ENCODE measurements at places on chromosomes 1 and 21.

DNA sequence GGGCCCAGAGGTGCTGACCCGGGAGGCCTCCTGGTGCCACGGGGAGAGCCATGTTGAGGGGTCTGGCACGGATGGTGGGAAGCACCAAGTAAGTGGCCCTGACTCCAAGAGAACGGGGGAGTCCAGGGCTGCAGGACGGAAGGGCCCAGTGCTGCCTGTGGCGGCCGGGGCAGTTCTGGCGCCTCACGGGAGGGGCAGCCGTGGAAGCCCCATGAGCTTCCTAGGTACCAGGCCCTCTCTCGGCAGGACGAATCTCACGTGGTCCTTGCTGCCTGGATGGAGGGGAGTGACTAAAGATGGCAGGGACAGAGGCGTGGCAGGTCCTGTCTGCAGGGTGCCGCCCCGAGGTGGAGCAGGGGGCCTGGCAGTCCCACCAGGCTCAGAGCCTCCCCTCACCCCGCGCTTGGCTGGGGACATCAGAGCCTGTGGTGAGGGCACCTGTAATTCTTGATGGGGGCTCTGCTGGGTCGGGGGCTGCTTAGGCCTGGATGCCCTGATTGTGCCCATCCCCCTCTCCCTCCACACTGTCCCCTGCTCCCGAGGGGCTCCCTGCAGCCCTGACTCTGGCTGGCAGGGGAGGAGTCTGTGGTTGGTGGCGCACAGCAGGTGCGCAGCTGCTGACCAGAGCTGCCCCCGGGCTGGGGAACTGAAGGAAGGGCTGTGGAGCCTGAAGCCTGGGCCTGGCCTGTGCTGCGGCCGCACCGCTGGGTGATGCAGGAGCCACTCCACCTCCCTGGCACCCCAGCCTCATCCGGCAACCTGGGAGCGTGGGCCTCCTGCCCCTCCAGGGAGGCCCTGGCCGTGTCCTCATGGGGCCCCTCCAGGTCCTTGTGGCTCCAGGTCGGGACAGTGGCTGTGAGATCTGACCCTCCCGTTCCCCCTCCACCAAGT is 31.4 kb downstream of the POFUT2 start:
- DNase-seq: no peak

DNA sequence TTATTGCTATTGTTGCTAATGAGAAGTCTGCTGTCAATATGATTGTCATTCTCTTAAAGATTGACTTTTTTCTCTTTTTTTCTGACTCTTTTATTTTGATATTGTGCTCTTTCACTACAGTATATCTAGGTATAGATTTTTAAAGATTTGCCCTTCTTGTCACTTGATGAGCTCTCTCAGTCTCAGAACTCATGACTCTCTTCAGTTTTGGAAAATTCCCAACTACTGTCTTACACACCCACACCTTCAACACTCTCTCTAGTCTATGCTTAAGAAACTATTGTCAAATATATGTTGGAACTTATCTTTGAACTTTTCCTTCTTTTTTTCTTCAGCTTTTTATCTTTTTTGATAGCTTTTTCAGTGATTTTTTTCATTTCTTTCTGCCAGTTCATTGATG is 50.6 kb downstream of the LMO4 start:
- no peak for DNase-seq

DNA sequence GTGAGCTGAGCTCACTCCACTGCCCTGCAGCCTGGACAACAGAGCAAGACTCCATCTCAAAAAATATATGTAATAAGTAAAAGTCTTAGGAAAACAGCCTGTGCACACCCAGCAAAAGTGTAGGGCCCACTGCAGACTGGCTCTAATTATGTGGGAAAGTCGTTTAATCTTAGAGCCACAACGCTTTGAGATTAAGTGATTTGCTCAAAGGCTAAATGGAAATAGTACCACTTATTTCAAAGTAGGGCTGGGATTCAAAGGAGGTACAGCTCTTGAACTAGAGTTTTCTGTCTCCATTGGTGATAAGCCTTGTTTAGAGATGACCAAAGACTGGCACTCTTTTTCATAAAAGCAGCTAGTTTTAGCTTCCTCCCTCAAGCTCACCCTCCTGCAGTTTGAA is 2.2 kb downstream of the TACSTD2 start:
- no peak for DNase-seq

DNA sequence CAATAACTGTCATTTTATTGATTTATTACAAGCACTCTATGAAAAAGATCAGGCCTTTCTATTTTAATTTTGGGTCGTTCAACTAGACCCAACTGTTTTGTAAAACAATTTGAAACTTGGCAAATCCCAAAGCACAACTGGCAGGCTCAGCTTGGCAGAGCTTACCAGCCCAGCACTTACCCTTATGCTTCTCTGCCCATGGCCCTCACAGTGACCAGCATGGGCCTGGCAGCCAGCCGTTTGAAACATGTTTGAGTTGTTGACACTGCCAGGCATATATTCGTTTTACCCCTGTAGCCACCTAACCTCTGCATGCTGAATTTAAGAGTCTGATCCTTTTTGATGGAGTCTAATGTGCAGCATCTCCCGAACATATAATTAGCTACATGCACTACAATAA is 796.7 kb upstream of the ADGRL2 start:
- DNase-seq: no peak

DNA sequence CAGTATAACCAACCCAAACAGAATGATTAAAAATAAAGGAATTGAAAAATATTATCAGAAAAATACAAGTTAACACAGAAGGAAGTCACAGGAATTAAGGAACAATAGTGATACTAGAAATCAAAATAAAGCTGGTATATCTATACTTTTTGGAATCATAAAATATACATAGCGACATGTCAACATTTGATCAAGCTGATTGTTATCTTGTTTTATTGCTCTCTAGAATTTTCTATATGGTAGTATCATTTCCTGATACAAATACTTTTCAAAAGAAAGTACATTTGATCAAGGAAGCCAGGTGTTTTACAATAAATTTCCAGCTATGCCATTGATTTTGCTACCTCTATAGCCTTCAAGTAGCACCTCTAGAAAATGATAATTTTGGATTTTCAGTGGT is 489.5 kb upstream of the PKN2 start:
- DNase-seq: no peak
